Mesenteric fat pad (tissue), 1 donor: ENCODE measurements at places on chromosomes 6 and 20. TPM values are rescaled to one million over a fixed set of nuclear protein-coding genes. Genes with fewer than 3 reads are reported as not detected.

RAB32 gene
- total RNA-seq, result 33.2 TPM

PLN gene
- 5.6 TPM for total RNA-seq

SNX3 gene
- 235 TPM for total RNA-seq

ARMH2 gene
- not detected for total RNA-seq

OTOR gene
- total RNA-seq, result not detected

KIF25 gene
- 0.93 TPM for total RNA-seq

OPRL1 gene
- total RNA-seq, result 1.3 TPM

PDYN gene
- total RNA-seq, result not detected

ZNF391 gene
- 3.5 TPM for total RNA-seq

TRIM27 gene
- total RNA-seq, result 39.6 TPM

ESF1 gene
- 17.3 TPM for total RNA-seq

LINC00237 gene
- not detected for total RNA-seq

MCHR2 gene
- not detected for total RNA-seq

TMC2 gene
- 0.22 TPM for total RNA-seq

STMND1 gene
- total RNA-seq, result not detected

ZNF341 gene
- total RNA-seq, result 3.1 TPM

FKBP1C gene
- not detected for total RNA-seq

GSTA2 gene
- not detected for total RNA-seq

KCNK15 gene
- total RNA-seq, result 3.1 TPM
